Caudate nucleus (tissue), 63 donors: ENCODE measurements at places on chromosomes 1 and 21.

GRCh38 chr1:63322944-63323864 lies 837 bp downstream of the FOXD3 start:
- DNase-seq = no peak

DNA sequence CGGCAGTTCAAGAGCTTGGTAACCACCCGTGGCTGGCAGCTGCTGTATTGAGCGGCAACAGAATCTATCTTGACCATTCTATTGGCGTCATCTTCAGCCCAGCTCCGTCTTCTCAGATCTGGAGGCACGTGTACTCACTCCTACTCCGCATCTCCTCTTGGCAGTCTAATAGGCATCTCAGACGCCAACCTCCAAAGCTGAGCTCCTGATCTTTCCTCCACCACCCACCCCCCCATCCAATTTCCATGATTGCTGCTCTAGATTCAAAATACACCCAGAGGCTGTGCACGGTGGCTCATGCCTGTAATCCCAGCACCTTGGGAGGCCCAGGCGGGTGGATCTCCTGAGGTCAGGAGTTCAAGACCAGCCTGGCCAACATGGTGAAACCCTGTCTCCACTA lies 84.6 kb upstream of the CASZ1 start:
- no peak for DNase-seq

- DNase-seq = no peak
Measured at GRCh38 chr21:42388740-42389448, 7.0 kb downstream of the TMPRSS3 start.

DNA sequence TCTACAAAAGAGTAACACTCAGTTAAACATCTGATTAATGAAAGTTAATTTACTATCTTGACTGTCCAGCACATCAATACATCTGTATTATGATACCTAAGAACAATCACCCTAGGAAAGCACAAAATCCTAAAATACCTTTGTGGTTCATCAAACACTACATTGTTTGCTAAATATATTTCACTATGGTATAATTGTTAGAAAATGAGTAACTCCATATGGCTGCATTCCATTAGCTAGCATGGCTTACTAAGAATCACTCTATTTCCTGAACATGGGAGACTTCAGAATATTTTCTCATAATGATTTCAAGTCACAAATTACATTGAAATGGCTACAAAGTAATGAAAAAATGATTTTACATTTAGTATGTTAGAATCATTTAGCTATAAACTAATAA lies 12.5 kb downstream of the TRMT1L start:
- DNase-seq = no peak

GRCh38 chr1:37845786-37846185 lies 13.6 kb downstream of the MTF1 start:
- DNase-seq = no peak

DNA sequence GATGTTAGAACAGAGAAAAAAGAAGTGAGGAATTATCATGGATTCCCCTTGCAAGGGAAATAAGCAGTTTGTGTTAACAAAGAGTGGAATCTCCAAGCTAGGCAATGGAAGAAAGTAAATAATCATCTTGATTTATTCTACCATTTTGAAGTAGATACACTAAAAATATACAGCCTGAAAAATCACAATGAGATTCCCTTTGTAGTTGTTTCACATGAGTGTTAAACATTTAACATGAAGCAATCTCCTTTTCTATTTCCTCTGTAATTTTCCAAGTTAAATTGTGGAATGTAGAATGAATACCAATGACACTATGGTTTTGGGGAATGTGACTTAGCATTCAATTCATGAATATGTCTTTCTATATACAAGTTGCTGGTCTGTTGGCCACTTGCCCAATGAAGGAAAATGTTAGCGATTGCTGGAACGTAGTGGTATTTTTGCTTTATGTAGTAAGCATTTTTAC lies 5.7 kb downstream of the TGFB2 start:
- DNase-seq = no peak

GRCh38 chr1:35447278-35447677 lies 109.9 kb downstream of the KIAA0319L start:
- no peak for DNase-seq

DNA sequence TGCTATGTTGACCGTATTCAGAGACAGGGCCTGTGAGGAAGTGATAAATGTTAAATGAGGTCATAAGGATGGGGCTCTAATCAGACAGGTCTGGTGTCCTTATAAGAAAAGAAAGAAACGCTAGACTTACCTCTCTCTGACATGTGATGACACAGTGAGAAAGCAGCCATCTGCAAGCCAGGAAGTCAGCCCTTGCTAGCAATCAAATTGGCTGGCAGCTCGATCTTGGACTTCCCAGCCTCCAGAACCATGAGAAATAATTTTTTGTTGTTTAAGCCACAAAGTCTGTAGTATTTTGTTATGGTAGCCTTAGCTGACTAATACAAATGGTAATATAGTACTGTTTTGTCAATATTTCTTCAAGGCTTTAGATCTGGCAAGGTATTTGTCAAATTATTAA lies 25.1 kb upstream of the AGL start:
- no peak for DNase-seq

DNA sequence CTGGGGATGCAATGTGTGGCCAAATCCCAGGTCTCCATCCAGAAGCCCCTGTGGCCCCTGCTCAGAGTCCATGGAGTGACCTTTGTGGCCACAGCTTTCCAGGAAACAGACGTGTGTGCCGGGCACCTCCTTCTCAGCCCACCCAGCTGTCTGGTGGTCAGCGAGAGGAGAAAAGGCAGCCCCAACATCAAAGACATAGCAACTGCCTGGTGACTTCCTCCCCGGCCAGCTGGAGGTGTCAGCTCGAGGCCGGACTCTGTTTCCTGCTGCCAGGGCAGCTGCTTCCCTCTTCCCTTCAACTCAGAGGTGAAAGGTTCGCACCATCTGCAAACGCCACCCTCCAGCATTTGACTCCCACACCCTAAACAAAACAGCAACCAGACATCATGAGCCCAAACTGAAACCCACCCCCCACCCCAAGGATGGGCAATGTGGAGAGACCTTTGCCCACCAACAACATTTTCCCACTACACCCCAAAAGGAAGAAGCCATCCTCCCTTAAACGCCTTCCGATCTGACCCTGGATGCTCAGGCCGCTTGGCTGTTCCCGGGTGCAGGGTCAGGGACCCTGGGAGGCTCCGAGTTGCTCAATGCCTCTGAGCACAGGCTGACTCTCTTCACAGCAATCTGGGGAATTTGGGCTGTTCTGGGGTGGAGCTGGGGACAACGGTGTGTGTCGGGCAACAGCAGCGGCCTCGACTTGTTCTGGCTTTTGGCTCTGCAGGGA lies 162.3 kb downstream of the PSMG1 start:
- DNase-seq = no peak

DNA sequence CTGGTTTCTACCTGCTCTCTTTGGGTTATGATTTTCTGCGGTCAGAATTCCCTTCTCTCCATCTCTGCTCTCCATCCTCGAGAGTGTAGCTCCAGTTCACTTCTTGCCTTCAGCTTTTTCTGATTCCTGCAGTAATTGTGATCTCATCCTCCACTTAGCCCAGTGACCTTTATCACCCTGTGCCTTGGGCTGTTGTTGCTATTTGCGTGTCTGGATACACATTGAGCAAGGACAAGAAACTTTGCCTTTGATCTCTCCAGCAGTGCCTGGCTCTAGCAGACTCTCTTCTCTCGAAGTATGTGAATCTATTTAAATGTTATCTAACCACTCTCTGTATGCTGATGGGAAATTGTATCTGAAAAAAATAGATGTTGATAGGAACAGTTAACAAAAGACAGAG lies 76.4 kb upstream of the MARK1 start:
- no peak for DNase-seq

- no peak for DNase-seq
Measured at GRCh38 chr21:43814215-43815106, 25.1 kb downstream of the RRP1 start.

DNA sequence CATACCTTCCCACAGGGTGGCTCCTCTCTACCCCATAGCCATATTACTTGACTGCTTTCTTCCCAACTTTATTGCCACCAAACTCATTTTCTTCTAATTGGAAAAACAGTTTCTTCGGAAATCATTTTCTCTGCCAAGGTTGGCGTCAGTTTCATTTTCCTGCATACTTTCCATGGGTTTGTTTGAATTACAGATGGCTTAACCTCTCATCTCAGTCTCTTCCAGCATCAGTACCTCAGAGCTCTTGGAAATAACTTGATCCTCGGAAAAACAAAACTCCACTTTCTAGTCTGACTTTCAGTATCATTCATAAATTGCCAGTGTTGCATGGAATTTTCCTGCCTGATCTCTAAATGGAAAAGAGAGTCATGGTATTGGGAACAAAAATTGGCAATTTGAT lies 20.3 kb upstream of the PRDM2 start:
- DNase-seq = no peak

GRCh38 chr1:187051618-187052232 lies 223.0 kb downstream of the PLA2G4A start:
- DNase-seq = no peak

DNA sequence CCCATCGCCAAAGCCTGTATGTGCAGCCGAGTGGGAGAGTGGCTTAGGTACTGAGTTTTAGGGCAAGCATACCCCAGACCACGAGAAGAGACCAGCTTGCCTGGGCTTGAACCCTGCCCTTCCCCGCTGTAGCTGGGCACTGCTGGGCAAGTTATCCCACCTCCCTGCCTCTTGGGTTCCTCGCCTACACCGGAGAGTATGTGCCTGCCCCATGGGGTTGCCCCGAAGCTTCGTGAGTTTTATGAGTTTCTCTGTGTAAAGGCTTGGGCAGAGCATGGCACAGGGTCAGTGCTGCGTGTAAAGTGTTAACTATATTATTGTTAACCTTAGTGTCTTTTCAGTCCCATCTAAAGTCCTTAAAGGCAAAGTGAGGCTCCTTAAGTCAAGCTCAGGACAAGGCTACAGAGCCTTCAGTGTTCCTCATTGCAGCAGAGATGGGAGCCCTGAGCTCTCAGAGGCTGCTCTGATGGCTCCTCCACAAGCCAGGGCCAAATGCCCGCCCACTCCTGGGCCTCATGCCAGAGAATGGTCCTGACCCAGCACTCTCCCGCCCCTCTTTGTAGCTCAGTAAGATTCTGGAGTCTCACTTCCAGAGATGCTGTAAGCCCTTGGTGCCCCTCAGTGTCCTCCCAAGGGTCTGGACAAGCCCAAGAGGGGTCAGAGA lies 37.0 kb upstream of the KCNA10 start:
- DNase-seq = peak; percentile 81

GRCh38 chr1:232223183-232223708 lies 406.7 kb downstream of the SIPA1L2 start:
- DNase-seq = no peak

GRCh38 chr21:37380349-37381323 lies 14.1 kb downstream of the DYRK1A start:
- DNase-seq = no peak

DNA sequence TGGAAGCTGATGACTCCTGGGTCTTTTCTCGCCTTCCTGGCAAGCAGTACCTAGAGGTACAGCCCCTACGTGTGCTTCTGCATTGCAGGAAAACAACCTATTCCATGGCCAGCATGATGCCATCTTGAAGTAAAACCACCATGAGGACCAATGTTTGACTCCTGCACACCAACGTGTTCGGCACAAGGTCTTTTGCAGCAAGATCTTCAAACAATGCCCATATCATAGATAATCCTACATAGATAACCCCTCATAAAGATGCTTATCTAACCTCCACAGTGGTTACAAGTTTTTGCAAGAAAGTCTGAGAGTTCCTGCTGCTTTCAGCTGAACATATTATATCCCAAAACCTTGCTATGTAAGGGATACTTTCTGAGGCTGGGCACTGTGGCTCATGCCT lies 141.1 kb upstream of the MAP1LC3C start:
- no peak for DNase-seq

DNA sequence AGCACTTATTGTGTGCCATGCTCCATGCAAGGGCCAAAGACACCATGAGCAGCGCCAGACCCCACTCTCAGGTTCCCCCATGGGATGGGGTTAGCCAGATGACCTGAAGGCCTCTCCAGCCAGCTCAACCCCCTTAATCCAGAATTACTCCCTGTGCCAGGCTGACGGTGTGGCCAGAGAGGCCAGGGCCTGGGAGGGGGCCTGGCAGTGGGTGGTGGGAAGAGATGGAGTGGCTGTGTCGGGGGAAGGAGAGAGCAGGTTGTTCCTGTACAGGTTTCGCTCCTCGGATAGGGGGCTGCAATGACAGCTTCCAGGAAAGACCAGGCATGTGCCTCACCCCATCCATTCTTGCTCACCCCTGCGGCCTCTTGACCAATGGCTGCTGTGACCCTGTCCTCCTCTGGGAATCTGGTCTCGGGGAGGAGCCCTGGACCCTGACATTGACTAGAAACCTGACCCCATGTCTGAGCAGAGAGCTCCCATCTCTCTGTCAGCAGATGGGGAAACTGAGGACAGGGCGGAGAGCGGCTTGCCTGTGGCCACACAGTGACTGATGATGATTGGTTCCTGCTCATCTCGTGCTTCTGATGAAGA lies 345.3 kb downstream of the MATN1 start:
- DNase-seq = no peak

GRCh38 chr1:183179033-183179432 lies 7.0 kb upstream of the LAMC2 start:
- DNase-seq = no peak

DNA sequence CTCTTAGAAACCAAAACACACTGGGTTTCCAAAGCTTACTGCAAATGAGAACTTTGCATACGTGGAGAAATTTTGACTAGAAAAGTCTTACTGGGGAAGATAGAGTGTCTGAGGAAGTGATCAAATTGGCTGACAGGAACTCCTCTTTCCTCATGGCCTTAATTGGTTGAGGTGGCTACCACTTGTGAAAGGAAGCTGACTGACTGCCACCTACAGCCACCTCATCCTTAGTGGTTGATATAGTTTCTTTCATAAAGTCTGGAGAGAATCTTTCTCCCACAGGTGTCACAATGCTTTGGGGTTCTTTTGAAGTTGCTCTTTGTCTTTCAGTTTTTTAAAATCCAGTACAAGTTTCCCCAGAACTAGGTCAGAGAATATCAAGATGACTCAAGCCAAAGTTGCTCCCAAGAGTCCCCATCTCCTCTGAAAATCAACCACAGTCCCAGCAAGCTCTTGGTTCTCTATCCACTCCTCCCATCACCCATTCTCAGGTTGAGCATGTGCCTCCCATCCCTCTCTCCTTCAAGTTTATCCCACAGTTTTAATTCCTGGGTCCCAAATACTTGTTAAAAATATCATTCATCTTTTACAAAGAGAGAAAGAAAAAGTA lies 43.3 kb downstream of the GPR88 start:
- DNase-seq = no peak

DNA sequence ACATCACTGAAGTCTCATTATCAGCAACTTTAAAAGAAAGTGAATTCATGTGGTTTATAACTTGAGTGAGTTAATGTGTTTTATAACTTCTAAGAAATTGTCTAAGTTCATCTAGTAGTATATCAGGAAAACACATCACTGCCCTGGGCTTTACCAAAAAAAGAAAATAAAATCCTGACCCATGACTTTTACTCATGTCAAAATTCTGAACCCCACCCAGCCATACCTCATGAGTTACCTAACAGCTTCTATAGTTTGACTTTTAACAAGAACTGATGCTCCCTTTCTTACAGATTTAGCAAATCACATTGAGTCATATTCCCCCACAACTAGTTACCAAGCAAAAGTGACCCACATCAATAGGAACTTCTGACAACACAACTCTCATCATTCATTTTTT lies 57.4 kb downstream of the ESRRG start:
- DNase-seq = no peak

GRCh38 chr21:33246963-33247362 lies 17.2 kb downstream of the IFNAR2 start:
- no peak for DNase-seq

GRCh38 chr1:234106032-234106431 lies 201.6 kb downstream of the SLC35F3 start:
- DNase-seq = no peak

GRCh38 chr1:54649130-54649898 lies 7.7 kb downstream of the MROH7 start:
- no peak for DNase-seq
